ENCODE measurements at places on chromosomes 1 and 21. TPM values are rescaled to one million over a fixed set of nuclear protein-coding genes. Genes with fewer than 3 reads are reported as not detected.

- no peak for DNase-seq
Observed at GRCh38 chr1:97895278-97895677, 25.6 kb downstream of the DPYD start.

GRCh38 chr1:192729500-192729899 is 79.3 kb upstream of the RGS2 start:
- no peak for DNase-seq

DNA sequence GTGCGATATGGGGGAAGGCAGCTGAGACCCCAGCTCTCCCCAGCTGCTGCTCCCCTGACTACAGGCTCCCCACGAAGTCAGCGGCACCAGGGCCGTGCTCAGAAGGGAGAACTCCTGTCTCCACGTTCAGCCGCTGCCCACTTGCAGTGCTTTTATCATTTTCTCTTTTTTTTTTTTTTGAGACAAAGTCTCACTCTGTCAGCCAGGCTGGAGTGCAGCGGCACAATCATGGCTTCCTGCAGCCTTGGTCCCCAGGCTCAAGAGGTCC is 933 bp upstream of the FTCD start:
- DNase-seq, result no peak

DNA sequence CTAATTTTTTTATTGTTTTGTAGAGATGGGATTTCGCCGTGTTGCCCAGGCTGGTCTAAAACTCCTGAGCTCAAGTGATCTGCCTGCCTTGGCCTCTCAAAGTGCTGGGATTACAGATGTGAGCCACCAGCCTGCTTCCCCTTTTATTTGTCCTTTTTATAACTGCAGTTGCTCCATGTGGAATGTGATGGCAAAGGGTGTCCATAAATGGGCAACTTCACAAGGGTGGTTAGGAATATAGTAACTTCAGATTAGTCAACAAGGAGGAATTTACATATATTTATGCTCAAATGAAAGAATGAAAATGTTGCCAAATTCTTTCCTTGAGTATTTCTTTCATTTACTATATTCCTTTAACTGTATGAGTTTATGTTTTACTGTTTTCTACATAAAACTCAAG is 182.9 kb downstream of the BACH1 start:
- DNase-seq, result no peak

DNA sequence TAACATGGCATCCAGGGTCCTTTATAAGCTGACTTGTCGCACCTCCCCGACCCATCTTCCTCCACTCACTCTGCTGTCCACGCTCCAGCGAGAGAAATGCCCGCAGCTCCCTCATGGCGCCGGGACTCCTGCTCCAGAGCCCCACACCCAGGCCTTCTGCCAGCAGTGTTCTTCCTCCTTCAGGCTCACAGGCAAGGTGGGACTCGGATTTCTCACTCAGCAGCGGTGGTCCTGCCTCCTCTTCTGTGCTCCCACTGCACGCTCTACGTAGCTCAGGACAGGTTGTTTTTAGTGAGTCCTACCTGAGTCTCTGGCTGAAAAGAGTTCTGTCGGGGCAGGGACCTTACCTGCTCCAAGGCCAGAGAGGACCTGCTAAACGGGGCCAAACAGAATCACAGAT is 11.2 kb downstream of the THEMIS2 start:
- no peak for DNase-seq

DNA sequence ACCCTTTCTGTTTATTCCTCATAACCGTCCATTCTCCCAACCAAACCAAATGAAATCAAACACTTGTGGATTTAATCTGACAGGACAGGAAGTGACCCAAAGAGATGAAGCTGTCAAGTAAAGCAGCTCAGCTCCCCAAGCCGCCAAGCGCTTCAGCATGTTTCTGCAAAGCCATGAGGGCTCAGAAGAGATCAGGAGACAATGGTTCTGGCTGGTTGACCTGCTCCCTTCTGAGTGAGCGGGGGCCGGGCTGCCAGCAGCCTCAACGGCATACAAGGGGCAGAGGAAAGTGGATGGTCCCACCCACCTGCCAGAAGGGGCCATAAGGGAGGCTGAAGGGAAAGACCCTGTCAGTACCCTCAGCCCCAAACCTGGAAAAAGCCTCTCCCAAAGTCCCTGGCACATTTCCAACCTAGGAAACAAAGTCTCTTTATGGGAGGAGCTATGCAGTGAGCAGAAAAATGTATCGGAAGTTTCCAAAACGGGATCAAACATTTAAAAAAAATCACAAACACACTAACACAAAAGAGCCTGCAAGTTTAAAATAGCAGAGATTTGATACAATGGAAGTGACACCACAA is 45.4 kb downstream of the SLC45A1 start:
- no peak for DNase-seq

DNA sequence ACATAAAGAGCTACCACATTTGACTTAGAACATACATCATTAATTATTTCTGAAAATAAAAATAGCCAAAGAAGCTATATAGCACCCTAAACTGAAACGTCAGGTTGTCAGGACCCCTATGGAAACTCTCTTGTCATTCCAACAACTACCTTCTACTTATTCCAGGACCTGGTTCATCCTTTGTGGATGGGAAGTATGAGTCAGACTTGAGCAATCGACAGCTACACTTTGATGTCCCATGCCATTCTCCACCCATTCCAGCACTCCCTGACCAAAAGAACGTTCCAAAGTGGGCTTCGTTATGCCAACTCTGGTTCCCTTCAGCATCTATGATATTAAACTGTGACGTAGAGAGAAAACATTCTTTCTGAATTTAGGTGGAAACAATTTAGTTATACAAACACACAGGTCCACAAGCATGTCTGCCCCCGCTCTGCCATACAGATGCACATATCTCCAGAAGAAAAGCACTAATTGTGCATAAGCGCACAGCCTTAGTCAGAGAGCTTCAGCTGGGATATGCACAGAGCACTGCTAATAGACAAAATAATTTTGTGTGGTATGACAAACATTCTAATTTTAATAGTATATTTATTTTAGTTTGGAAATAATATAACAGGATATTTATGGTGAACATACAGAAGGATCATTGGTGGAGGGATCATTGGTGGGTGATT is 723.1 kb upstream of the B3GALT2 start:
- DNase-seq, result no peak

GRCh38 chr1:117336088-117336817 is 31.0 kb upstream of the MAN1A2 start:
- DNase-seq, result no peak

DNA sequence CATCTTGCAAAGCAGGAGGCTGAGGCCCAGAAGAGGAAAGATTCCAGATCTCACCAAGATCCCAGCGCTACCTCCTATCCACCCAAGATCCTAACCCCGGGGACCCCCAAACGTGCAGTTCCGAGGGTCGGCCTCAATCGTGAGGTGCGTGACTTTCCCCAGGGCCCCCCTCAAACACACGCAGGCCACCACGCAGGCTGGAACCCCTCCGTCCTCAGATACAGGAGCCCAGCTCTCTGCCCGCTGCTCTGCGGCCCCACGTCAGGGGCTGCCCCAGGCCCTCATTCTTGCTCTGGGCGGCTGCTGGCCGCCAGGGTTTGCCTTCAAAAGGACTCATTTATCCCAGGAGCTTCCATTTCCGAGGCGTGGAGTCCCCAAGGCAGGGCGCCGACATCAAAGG is 39.9 kb downstream of the KRTAP10-1 start:
- DNase-seq, result no peak

DNA sequence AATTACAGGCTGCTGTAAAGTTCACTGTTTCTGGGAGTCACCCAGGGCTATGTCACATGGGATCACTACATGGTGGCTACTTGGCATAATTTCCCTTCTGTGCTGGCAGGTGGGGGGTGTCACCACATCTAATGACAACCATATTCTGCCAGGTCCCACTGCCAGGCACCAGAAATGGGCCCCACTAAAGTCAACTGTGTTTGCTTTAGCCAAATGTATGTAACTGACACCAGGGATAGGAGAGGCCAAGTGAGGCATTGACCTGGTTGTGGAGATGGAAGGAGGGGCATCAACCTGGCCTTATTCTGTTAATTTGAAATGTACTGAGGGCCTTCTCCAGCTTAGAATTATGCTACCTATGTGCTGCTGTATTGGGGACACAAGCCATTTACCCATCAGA is 370.6 kb upstream of the PROX1 start:
- no peak for DNase-seq

GRCh38 chr21:31665397-31665796 is 5.9 kb downstream of the SOD1 start:
- no peak for DNase-seq

GRCh38 chr21:26795866-26796329 is 49.3 kb downstream of the ADAMTS1 start:
- DNase-seq, result no peak

DNA sequence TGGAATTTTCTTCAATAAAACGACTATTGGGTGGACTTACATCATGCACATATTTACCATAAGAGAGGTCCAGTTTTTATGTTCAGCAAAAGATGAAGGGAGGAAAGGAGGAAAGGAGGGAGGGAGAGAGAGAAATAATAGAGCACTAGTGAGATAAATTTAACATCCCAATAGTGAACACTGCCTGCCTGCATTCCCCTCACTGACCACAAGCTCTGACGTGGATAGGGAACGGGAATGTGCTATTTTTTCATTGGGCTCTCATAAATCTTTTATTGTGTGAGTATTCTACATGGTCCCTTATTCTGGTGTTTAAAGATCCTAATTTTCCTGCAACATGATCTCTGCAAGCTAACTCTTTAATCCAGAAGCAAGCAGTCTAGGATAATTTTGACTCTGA is 82.1 kb downstream of the TTC3 start:
- DNase-seq, result no peak

DNA sequence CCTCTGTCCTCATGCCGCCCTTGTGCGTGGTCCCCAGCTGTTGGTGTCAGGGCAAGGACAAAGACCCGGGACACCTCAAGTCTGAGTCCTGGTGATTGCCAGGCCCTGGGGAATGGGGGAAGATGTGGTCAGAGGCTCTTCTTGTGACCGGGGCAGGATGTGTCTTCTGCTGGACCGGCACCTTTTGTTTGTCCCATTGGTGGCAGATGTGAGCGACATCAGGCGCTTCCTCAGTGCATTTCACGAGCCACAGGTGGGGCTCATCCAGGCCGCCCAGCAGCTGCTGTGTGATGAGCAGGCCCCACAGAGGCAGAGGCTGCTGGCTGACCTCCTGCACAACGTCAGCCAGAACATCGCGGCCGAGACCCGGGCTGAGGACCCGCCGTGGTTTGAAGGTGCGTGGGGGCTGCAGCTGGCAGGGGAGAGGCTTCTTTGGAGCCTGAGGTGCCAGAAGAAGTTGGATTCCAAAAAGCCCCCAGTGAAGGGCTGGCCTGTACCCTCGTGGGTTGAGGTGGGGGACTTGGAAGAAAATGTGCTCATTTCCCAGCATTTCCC is 8.4 kb downstream of the DFFB start:
- DNase-seq, result no peak

- no peak for DNase-seq
Observed at GRCh38 chr1:22485431-22485830, 33.8 kb downstream of the ZBTB40 start.

- no peak for DNase-seq
Observed at GRCh38 chr1:154813300-154813816, 56.7 kb downstream of the KCNN3 start.

DNA sequence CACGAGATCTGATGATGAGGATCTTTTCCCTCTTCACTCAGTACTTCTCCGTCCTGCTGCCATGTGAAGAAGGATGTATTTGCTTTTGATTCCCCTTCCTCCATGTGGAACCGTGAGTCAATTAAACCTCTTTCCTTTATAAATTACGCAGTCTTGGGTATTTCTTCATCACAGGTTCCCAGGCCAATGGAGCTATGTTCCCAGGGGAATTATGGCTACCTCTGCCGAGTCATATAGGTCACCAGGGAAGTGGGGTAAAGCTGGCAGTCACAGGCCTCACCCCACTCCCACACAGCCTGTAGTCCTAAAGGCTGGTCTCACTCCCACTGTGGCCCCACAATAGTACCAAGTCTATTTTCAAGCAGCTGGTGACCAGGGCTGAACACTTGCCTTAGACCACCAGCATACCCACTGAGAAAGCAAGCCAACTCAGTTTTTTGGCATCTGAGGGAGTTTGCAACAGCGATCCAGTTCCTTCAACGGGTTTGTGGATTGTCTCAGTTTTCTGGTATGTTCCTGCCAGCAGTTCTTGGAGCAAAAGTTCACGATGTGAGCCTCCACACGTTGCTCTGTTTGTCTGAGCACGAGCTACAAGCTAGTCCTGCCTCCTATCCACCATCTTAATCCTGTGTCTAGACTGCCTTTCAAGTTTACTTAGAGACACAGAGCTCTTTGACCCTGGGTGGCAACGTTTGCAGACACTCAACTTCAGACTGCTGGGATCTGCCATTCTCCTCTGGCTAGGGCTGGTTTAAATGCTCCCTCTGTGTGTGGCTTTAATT is 104.5 kb downstream of the CENPF start:
- no peak for DNase-seq

- no peak for DNase-seq
Observed at GRCh38 chr21:41764558-41765419, 2.1 kb downstream of the RIPK4 start.

DNA sequence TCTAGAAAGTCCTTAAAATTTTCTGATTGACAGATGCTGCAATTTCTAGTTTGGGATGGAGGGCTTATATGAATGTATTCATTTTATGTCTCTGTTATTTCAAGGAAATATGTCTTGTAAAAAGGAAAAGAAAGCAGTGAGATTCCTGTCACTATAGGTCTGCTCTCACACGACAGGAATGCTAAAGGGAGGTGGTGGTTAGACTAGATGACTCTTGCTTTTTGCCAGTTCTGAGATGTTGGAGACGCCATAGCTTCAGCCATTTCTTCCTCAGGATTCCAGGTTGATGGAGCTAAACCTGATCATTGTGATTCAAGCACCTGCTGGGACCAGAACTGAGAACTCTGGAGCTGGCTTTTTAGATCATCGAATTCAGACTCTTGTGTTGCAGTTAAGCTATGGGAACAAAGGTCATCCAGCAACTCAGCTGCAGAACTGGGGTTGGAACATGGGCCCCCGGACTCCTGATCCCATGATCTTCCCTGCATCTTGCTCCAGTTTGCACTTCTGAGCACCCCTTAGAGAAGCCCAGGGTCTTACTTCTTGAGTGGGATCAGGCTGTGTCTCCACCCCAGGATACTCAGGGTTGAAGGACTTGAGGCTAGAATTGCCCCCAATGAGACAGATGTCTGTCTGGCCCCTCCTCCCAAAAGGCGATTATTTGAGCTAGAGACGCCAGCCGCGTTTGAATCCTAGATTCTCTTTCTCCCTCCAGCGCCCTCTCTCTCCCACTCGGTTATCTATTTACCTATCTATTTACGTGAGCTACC is 46.7 kb upstream of the FOXO6 start:
- DNase-seq, result no peak

- no peak for DNase-seq
Observed at GRCh38 chr1:245272676-245273075, 117.9 kb downstream of the KIF26B start.

GRCh38 chr1:154481053-154481452 is 21.0 kb upstream of the TDRD10 start:
- DNase-seq, result no peak

GRCh38 chr1:240445369-240445768 is 166.6 kb downstream of the GREM2 start:
- no peak for DNase-seq

The JTB gene
- 168 TPM for total RNA-seq

The OR6N1 gene
- not detected for total RNA-seq

The OR2AK2 gene
- not detected for total RNA-seq

The E2F2 gene
- total RNA-seq, result 0.33 TPM

The ESRRG gene
- total RNA-seq, result 14.3 TPM

The CA14 gene
- total RNA-seq, result 4.2 TPM

The COL11A1 gene
- 0.71 TPM for total RNA-seq

The TSSK3 gene
- total RNA-seq, result 0.63 TPM

The FAM177B gene
- not detected for total RNA-seq

The ENAH gene
- 50.5 TPM for total RNA-seq

The RAB3B gene
- not detected for total RNA-seq

The OR10K1 gene
- not detected for total RNA-seq

The ESPN gene
- total RNA-seq, result not detected

The TTC34 gene
- 0.08 TPM for total RNA-seq

The PLEKHA6 gene
- total RNA-seq, result 18.1 TPM

Measured in right atrium auricular region (tissue), 2 donors.